ENCODE measurements at places on chromosomes 6 and 20.

- no peak for DNase-seq
These were observed 169.7 kb downstream of the MYLK4 start for GRCh38 chr6:2581011-2581410.

DNA sequence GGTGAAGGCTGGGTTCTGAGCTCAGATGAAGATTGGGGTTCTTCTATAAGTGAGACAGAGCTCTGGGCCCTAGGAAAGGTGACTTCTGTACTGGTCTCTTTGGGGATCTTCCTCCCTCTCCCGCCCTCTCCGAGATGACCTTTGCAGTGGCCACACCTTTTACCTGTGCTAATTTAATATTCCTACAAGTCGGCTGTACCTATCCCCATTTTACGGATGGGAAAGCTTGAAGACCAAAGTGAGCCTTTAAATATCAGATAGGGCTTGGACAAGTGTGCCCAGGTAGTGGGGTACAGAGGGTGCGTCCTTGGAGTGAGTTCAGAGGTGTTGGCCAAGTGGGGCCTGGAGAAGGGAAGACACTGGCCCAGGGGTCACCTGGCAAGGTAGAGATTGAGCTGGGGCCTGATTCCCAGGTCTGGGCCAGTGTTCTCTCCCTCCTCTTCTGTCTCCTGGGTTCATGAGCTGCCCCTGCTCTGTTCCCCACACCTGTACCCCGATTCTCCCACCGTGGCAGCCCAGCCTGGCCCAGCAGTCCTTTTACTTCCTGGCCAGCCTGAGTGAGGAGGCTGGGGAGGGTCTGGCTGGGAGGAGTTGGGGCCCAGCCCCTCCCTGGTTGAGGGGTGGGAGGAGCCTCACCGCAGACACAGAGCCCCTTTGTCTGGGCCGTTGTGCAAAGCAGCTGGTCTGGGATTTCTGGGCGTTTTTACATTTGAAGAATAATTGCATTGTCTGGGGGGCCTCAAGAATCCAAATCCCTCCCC is 152.1 kb upstream of the RNF24 start:
- no peak for DNase-seq

- DNase-seq = no peak
These were observed 83.1 kb downstream of the KIZ start for GRCh38 chr20:21208999-21209398.

DNA sequence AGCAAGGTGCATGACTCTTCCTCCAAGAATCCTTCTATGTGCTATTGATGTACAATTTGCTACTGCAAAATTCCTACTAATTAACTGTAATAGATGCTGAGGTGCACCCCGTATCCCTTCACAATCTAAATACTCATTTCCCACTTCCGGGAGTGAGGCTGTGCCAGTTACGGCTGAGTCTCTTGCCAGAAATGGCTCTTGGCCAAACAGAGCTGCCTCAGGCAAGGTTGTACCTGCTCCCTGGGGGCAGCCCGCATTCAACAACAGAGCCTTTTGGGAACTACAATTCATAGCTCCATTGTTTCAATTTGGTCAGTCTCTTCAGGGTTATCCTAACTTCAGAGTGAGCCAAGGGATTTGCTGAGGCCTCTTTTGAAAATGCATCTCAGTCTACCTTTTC is 789.8 kb upstream of the MAP3K7 start:
- no peak for DNase-seq

DNA sequence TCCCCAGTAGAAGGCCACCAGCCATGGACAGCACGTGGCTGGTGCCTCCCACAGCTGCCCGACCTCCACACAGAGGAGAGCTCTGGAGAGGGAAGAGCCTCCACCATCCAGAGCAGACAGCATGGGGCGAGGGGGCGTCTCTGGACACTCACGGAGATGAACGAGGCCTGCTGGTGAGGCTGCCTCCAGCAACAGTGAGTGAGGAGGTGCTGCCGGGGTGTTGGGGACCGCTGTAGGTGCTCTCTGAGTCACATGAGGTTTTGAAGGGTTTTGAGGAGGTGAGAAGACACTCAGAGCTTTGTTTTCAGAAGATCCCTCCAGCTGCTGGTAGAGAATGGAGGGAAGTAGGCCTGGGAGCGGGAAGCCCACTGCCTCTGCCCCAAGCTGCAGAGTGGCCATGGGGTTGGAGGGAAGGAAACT is 65.6 kb downstream of the THBS2 start:
- DNase-seq = no peak

DNA sequence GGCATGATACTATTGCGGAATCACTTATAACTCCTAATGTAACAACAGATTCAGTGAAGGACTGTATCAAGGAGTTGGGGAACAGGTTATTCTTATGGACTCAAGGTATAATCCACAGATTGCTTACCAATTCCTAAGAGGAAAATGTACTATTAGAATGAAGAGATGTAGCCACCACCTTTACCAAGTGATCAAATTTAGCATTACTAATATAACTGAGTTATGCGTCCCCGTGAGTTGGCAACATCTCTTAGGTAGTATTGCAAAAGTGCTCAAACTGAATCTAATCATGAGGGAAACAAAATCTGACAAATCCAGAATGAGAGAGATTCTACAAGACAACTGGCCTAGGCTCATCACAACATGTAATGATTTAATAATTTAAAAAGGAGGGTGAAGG is 777 bp upstream of the SNRNP48 start:
- DNase-seq = no peak

DNA sequence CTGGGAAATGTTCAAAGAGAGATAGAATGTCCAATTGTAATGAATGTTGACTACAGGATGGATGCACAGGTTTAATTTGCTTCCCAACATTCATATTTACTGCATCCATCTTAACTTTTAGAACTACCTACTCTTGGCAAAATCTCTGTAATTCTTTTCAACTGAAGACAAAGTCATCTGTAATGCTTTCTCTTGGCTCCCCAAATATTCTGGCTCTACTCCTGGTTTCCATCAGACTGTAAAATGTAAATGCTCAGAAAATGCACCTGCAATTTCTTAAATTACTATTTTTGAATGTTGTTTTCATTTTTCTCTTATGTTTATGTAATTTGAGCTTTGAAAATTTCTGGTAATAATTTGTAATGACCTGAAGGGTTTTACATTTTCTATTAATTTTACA is 480.8 kb upstream of the IMPG1 start:
- DNase-seq = no peak

- DNase-seq = no peak
These were observed 74.8 kb downstream of the IYD start for GRCh38 chr6:150443621-150444020.

GRCh38 chr6:158387578-158387977 is 75.3 kb downstream of the TULP4 start:
- no peak for DNase-seq

- DNase-seq = no peak
These were observed 118.3 kb upstream of the DUSP22 start for GRCh38 chr6:174036-174435.

GRCh38 chr6:2783188-2783963 is 18.2 kb downstream of the WRNIP1 start:
- peak; percentile 41 for DNase-seq

DNA sequence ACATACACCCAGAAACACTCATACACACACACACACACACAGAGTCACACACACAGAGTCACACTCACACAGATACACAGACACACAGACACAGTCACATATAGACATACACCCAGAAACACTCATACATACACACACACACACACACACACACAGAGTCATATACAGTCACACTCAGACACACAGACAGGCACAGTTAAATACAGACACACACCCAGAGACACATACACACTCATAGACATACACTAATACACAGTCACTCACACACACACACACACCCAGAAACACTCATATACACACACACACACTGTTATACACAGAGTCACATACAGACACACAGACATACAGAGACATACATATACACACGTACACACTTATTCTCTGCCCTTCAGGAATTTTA is 250.9 kb downstream of the QKI start:
- DNase-seq = no peak

GRCh38 chr6:105569706-105570105 is 166.8 kb upstream of the PREP start:
- no peak for DNase-seq

GRCh38 chr6:124373386-124373785 is 569.7 kb downstream of the NKAIN2 start:
- no peak for DNase-seq

- no peak for DNase-seq
These were observed 311.5 kb downstream of the LAMA2 start for GRCh38 chr6:129194306-129194941.

DNA sequence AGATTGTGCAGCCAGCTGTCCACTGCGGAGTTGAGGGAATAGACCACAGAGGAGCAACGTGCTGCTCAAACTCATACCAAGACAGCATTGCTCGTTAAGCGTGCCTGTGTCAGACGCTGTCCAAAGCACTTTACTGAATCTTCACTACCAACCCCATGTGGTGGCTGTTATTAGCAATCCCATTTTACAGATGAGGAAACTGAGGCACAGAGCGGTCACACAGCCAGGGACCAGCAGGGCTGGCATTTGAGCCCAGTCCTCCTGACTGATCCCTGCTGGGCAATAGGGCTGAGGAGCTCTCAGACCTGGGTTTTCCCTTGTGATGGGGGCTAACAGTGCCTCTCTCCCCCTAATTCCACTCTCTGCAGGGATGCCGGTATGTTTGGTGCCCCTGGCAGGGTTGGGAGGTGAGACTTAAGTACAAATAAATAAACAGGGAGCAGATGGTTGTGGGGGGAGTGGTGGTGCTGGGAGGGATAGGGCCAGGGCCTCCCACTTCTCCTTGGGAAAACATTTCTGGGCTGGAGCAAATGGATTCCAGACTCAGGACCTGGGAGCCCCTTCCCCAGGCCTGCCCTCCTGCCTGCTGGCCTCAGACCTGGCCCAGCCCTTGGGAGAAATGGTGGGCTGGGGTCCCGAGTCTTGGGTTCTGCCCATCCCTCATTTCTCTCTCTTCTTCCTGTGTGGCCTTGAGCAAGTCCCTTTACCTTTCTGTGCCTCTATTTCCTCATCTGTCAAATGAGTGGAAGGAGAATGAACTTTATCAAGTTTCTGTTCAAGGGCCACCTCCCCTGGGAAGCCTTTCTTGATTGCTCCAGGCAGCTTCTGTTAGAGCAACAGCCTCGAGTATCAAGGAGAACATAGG is 17.7 kb downstream of the SRXN1 start:
- DNase-seq = no peak

GRCh38 chr6:52108128-52108527 is 20.7 kb upstream of the PKHD1 start:
- DNase-seq = no peak

DNA sequence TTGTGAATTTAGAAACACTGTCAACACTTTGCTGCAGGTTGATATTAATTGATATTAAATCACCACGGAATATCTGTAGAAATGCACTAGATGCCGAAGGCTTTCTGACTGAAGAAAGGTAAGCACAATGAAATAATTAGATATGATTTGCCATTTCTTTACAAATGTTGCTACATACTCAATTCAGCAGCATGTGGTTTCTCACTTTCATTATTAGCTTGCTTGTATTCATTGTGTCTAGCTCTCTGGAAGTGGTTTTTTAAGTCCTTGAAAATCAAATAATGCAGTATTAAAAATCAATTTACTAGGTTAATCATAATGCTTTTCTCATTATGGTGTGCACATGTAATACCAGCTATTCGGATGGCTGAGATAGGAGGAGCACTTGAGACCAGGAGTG is 231.3 kb upstream of the MARCKS start:
- DNase-seq = no peak

DNA sequence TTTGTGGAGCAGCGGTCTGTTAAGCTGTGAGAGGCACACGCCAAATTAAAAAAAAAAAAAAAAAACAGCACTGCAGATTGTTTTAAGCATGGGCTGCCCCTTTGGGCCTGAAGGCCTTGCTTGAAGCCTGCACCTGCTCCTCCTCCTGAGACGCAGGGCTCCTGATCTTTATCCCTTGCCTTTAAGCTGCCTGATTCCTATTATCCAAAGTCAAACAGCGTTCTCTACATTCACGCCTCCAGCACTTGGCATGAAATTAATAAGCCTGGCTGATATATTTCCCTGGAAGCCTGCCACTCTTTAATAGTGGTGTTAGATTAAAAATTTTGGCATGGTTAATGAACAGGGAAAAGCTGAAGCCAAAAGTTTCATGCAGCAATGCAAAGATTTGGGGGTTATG is 163.9 kb downstream of the FAXC start:
- no peak for DNase-seq

GRCh38 chr6:157381631-157382621 is 936 bp downstream of the ZDHHC14 start:
- no peak for DNase-seq

GRCh38 chr20:1764136-1765033 is 106.8 kb upstream of the SIRPG start:
- DNase-seq = peak; percentile 68

- no peak for DNase-seq
These were observed at the start of gene FOXA2 for GRCh38 chr20:22584522-22584921. Gene FOXA2, minus strand, starts transcription at chr20:22584572. Its CDS starts 294 bp downstream, at chr20:22584278.

DNA sequence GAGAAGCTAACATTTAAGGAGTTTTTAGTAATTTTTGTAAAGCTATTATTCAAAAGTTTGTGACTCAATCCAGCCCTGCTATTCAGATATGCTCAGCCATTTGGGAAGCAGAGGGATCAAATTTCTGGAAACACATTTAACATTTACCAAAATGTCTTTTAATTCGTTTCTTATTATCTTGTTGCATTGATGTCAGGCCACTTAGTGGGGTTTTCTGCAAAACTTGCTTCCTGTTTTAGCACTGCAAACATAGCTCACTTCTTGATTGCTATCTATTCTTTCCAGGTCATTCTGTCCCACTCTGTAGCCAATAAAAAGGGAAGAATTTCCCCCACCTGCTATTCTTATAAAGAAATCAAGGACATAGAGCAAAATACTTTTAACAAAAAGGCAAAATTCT is 176.9 kb upstream of the SUPT3H start:
- no peak for DNase-seq

- DNase-seq = no peak
These were observed 208.3 kb downstream of the TMEM200A start for GRCh38 chr6:130574146-130574545.

- DNase-seq = no peak
These were observed 120.5 kb downstream of the KIF13A start for GRCh38 chr6:17866876-17867444.

GRCh38 chr20:38059832-38060231 is 26.3 kb downstream of the RPRD1B start:
- DNase-seq = no peak

DNA sequence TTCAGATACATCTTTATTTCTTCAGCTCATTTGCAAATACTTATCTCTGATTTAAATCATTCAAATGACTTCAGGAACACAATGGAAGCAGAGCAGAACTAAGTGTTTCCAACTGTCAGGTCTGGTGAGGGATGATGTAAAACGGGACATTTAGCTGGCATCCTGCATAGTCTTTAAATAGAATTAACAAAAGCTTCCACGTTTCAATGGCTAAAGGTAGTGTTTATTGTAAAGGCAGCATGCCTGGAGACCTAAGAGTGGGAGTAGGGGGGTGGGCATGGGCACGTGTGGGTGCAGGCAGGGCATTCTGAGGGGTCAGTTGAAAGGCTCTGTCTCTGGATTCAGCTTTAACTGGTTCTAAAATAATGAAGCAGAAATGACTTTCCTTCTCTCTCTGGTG is 174.9 kb downstream of the PLCB1 start:
- no peak for DNase-seq

- no peak for DNase-seq
These were observed 142.5 kb upstream of the ARG1 start for GRCh38 chr6:131430531-131430930.

GRCh38 chr6:41519745-41520699 is 26.2 kb upstream of the FOXP4 start:
- no peak for DNase-seq

All from dermis microvascular lymphatic vessel endothelial cell (primary cell).